ENCODE measurements at places on chromosomes 4 and X.

GRCh38 chr4:6556263-6556662, 18.7 kb upstream of the MAN2B2 start:
- DNase-seq: no peak

DNA sequence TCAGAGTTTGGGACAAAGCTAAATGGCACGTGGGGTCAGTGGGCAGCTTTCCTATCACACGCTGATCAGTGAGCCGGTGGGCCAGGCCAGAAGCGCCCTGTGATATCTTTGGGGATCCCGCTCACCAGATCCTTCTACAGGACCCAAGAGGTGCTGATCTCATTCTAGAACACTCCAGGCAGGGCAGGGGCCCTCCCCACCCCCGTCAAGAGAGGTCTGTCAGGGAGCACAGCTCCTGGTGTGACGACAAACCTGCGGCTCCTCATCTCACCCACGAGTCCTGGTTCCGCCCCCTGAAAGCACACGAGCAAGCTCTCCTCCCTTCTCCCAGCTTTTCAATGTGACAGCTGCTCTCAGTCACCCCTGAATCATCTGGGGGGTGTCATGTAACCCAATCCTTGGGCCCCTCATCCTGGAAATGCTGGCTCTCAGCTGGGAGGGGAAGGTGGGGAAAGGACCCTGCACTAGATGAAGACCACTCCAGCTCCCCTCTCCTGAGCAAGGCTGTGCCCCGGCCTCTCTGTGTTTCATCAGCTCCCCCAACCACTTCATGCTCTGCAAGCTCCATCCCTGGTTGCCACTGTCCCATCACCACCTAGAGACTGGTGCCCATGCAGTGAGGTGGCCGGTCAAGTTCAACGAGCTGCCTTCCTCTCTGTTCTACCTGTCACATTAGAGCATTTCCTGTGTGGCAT, 4.6 kb downstream of the HCFC1 start:
- DNase-seq: peak; percentile 78

GRCh38 chr4:16988814-16989213, 90.4 kb upstream of the LDB2 start:
- DNase-seq: no peak

DNA sequence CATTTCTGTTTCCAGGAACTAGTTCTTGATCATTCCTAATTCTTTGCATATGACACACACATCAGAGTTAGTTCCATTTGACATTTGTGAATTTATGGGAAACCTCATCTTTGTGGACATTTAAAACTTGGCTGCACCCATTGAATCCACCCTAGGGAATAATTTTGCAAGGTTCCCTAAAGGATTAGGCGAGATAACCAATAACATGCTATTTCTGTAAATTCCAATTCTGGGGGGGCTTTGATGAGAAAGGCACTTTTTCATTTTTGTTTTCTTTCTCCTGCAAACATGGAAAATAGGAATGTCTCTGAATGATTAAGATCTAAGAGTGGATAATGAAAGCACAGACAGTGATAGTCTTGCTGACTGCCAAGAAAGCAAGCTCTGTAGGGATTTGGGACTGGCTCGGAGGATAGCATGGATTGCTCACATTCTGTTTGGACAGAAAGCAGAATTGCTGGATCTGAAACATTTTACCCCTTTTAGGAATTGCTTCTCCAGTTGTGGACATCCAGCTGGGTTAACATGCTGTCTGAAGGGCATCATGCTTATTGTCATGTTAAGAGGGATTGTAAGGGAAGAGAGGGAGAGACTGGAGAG, 145.1 kb downstream of the NHS start:
- DNase-seq: no peak

Data from activated CD4-positive, alpha-beta memory T cell treated with anti-CD3 and anti-CD28 coated beads for 36 hours (primary cell).